ENCODE measurements at places on chromosomes 2 and 18. TPM values are rescaled to one million over a fixed set of nuclear protein-coding genes. Genes with fewer than 3 reads are reported as not detected.
A peak's percentile ranks its signal among the peaks of the same experiment; 100 is the strongest.

Gene SUPT7L
- total RNA-seq = 33.1 TPM

DNA sequence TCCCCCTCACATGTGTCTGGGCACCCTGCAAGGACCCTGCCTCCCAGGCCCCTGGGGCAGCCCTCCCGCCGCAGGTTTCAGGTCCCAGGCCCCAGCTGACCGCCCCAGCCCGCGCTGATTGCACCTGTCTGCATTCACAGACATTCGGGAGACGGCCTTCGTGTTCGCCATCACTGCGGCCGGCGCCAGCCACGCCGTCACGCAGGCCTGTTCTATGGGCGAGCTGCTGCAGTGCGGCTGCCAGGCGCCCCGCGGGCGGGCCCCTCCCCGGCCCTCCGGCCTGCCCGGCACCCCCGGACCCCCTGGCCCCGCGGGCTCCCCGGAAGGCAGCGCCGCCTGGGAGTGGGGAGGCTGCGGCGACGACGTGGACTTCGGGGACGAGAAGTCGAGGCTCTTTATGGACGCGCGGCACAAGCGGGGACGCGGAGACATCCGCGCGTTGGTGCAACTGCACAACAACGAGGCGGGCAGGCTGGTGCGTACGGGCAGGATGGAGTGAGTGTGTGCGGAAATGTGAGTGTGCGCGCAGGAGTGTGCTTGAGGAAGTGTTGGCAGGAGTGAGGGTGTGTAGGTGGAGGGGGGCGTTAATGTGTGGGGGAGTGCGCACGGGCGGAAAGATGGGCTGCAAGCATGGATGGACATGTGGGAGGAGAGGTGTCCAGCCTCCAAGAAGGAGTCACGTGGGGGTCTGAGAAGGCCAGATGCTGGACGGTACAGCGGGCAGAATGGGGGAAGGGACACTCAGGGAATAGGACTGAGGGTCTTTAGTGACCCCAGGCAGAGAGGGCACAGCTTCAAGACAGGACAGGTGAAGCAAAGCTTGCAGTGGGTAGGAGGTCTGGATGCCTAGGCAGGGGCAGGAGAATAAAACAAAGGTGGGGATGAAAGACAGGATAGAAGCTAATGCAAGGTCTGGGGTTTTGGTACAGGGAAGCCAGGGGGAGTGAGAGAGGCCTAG, 9.0 kb upstream of the WNT10A start:
- peak; percentile 85 for DNase-seq

Gene EN1
- not detected for total RNA-seq

DNA sequence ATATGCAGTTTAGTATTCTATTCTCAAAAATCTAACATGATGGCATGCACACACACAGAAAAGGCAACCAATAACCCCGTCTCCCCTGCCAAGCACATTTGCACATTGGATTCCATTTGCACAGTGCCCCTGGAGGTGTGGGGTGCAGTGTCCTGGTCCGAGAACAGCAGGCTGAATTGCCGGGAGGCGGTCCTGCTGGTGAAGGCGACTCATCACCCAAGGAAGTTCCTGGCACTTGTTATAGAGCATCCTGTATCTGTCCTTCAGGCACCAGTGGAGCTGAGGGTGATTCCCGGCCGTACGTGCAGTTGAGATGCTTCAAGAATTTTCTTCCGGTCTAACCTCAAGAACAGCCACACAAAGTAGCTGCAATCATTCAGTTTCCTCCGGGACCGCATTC, 73.0 kb upstream of the RAB12 start:
- DNase-seq = no peak

DNA sequence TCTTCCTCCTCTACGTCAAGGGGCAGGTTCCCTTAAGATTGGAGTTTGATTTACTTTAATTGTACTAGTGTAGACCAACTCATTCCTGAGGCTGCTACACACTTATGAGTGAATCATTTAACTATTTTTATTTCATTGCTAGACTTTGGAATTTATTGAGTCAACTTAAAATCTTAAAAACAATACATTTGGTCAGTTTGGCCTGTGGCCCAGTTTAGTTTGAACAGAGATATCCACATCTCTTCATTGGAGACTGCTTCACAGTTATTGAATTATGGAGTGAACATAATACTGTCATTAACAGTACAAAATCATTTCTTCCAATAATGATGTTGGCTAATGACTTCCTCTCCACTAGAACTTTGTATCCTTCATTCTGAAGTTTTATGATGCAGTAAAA, 34.5 kb upstream of the STPG4 start:
- DNase-seq = no peak

- no peak for DNase-seq
Observed at GRCh38 chr2:48070415-48070814, 164.1 kb upstream of the FBXO11 start.

Gene NT5DC4
- total RNA-seq = 1.8 TPM

- DNase-seq = no peak
Observed at GRCh38 chr18:78082816-78083215, 833.2 kb downstream of the GALR1 start.

DNA sequence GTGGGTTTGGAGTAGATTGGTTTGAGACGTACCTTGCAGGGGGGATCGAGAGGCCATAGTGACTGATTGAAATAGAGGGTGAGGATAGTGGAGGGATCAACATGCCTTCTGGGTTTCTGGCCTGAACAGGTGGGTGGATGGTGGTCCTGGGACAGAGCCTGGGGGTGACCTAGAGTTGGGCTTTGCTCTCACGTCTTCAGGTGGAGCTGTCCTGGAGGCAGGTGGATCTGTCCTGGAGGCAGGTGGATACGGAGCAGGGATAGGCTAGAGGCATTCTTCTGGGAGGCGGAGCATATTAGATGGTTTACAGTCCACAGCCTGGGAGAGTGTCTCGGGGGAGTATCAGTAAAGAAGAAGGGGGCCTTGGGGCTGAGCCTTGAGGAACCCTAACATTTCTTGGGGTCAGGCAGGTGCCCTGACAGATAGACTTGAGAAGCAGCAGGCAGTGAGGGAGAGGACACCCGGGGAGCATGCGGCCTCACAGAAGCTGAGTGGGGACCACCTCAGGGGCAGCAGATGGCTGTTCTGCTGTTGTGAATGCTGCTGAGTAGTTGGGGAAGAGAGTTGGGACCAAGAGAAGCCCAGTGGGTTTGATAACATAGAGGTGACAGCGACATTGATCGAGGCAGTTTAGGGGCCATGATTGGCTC, 1.6 kb downstream of the CAPN10 start:
- peak; percentile 42 for DNase-seq

DNA sequence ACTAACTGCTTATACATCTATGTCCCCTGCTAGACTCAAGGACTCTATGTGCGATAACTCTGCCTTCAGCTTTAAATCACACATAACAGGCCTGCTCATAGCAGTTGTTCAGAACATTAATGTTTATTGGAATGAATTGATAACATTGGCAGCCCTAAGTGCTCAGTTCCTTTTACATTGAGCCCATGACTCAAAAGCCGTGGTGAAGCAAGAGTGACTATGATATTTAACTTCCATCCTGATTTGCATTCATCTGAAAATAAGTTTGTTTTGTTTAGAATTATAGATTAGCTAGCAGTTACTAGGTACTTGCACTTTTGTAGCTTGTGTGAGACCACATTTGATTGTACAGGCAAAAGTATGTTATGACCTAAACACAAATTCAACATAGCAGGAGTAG, 14.3 kb downstream of the SERPINB10 start:
- DNase-seq = no peak

- no peak for DNase-seq
Observed at GRCh38 chr2:2587354-2587753, 256.3 kb upstream of the MYT1L start.
